ENCODE measurements at places on chromosomes 1 and 21. TPM values are rescaled to one million over a fixed set of nuclear protein-coding genes. Genes with fewer than 3 reads are reported as not detected.

GRCh38 chr1:204152310-204153044 is 633 bp upstream of the ETNK2 start:
- H3K27me3 ChIP-seq = no peaks in the 10 kb centered on the region
- no peaks in the 10 kb centered on the region for H3K4me1 ChIP-seq
- no peak for DNase-seq

DNA sequence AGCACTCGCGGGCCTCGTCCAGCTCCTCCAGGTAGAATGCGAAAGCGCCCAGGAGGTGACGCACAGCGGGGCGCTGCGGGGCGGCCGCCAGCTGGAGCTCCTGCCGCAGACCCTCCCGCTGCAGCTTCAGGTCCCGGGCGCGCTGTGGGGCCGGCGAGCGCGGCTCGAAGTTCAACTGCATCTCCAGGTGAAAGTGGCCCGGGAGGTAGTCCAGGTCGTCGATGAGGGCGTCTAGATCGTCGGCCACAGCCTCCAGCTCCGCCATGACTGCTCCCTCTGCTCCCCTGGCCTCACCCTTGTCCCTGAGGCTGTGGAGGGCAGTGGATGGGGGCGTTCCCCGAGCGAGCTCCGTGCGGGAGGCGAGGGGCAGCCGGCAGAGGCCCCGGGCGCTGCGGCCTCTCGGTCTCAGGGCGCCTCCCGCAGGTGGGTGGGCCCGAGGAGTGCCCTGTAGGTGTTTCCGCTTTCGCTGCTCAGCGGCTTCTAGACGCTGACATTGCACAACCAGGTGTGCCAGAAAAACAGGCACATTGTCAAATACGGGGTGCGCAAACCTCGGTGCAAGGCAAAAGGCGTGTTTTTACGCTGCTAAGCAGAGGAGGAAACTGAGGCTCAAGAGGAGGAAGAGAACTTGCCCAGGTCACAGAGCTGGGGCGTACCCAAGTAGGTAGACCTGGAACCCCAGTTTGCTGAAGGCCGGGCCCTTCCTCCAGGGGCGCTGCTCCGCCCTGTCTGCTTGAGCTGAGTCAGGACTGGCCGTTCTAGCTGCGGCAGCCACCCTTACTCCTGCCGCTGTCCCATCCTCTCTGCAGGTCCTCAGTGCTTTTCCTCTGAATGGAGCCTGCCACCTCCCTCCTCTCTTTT is at the start of gene TTC22:
Gene TTC22, minus strand, starts transcription at position 425 of the 861 bp plus-strand sequence. Its CDS starts 160 bp downstream, at position 265.
- peaks cover 2% of the 10 kb centered on the region for H3K36me3 ChIP-seq
- H3K4me1 ChIP-seq = peaks cover 55% of the 10 kb centered on the region
- H3K27me3 ChIP-seq = no peaks in the 10 kb centered on the region
- H3K4me3 ChIP-seq = peak within 1 kb of the TSS; percentile 90

The CCDC18 gene
- 16.4 TPM for total RNA-seq

DNA sequence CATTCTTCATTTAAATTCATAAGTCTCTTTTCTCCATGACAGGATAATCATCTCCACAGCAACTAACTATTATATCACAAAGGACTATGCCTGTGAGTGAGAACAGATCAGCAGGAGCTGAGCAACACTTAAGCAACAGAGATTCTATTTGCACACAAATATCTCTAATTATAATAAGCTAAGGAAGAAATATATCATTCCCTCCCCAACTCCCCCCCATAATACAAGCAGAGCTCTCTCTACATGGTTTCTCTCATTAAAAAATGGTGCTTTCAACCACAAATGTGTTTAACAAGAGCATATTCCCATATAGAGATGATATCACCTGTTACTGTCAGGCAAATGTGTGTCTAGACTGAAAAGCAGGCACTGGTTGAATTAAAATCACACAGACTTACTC is 34.5 kb upstream of the NIBAN1 start:
- H3K36me3 ChIP-seq = no peaks in the 10 kb centered on the region
- no peaks in the 10 kb centered on the region for H3K27me3 ChIP-seq
- H3K4me1 ChIP-seq = no peaks in the 10 kb centered on the region
- no peak for DNase-seq

GRCh38 chr1:234231061-234231892 is 142.0 kb upstream of the COA6 start:
- H3K27me3 ChIP-seq = peaks cover 26% of the 10 kb centered on the region
- peak overlapping the region; percentile 30 for H3K4me3 ChIP-seq
- peaks cover 13% of the 10 kb centered on the region for H3K4me1 ChIP-seq
- peak; percentile 16 for DNase-seq
- H3K27ac ChIP-seq = no peak overlapping the region

The RCC2 gene
- 132 TPM for total RNA-seq

DNA sequence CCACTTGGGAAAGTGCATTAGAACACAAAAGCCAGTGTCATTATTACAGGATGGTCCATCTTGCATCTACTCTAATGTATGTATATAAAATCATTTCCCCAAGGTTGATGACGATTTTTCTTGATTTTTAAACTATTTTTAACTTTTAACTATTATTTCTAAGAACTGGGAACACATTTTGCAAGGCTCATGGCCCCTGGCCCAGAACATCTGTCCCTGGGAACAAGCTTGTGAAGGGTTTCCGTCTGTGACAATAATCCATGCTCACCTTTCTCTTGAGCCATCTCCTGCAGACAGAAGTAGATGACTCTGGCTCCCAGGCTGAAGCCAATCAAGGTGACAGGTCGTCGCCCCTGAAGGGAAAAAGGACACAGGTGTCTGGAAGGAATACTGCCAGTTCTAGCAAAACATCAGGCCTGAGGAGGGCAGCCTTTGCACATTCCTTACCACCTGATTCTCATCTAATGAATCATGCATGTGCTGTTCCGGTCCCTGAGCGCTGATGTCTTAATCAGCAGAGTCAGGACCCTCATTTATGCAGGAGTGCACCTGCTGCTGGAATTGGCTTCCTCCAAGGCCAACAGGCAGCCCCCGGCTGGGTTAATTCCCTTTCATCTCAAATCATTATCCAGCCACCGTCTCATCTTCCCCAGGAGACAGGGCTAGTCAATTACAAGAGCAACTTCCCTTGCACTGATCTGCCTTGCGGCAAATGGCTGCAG is 62.5 kb downstream of the TMCO4 start:
- H3K36me3 ChIP-seq = peaks cover 36% of the 10 kb centered on the region
- no peak overlapping the region for H3K27ac ChIP-seq
- no peak for DNase-seq
- H3K27me3 ChIP-seq = no peaks in the 10 kb centered on the region
- H3K4me3 ChIP-seq = no peak overlapping the region

DNA sequence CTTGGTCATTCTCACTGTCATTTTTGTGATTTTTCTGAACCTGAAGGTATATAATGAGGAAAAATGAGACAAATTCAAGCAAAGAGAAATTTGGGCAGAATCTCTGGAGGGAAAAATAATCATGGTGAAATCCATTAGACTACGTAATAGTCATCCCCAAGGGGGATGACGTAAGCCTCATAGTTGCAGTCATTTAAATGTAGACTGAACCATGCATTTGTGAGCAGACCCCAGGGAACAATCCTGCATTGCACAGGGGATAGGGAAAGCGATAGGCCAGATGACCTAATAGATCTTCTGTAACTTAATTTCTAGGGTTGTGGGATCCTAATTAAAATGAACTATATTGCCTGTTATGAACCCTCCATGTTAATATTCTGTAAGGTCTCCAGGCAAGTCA is 167.4 kb upstream of the C1orf21 start:
- no peak overlapping the region for H3K27ac ChIP-seq
- no peak for DNase-seq
- no peaks in the 10 kb centered on the region for H3K4me1 ChIP-seq

GRCh38 chr1:22749503-22749902 is 38.9 kb downstream of the EPHB2 start:
- no peak for DNase-seq
- H3K27me3 ChIP-seq = peaks cover 7% of the 10 kb centered on the region
- H3K27ac ChIP-seq = no peak overlapping the region
- no peaks in the 10 kb centered on the region for H3K36me3 ChIP-seq
- H3K4me1 ChIP-seq = peaks cover 9% of the 10 kb centered on the region

The TAS1R1 gene
- total RNA-seq = not detected

DNA sequence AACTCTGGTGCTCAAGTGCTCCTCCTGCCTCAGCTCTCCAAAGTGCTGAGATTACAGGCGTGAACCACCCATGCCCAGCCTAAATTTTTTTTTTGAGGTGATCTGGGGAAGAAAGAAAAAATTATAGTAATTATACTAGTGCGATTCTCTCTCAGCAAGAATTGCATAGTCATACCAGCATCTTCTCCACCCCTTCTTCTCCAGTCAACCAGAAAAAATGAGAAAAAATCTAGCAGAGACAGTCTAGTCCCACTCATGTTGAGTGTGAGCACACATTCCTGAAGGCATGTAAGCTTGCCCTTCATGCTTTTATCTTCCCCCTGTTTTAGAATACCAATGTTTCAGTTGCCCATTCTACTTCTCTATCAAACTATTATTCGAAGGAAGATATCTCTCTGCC is 207.6 kb downstream of the S1PR1 start:
- no peak for DNase-seq
- no peak overlapping the region for H3K4me3 ChIP-seq
- H3K36me3 ChIP-seq = no peaks in the 10 kb centered on the region
- H3K27me3 ChIP-seq = peaks cover 3% of the 10 kb centered on the region
- no peak overlapping the region for H3K27ac ChIP-seq

GRCh38 chr1:39385067-39385988 is 106.1 kb upstream of the BMP8A start:
- H3K4me3 ChIP-seq = no peak overlapping the region
- no peak overlapping the region for H3K27ac ChIP-seq
- H3K4me1 ChIP-seq = peaks cover 2% of the 10 kb centered on the region
- no peaks in the 10 kb centered on the region for H3K27me3 ChIP-seq
- H3K36me3 ChIP-seq = peaks cover 38% of the 10 kb centered on the region

DNA sequence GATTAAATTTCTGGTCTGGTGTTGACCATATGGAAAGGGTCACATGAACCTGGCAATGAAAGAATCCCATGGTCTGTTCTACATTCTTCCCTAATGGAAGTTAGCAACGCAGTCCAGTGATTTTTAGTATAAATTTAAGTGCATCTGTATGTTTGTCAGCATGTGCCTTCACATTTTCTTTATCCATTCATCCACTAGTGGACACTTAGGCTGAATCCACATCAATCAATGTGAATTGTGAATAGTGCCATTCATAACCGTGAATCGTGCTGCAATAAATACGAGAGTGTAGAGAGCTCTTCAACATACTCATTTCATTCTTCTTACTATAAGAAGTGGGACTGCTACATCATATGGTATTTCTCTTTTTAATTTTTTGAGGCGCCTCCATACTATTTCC is 12.7 kb upstream of the IFI16 start:
- no peaks in the 10 kb centered on the region for H3K27me3 ChIP-seq
- peaks cover 23% of the 10 kb centered on the region for H3K36me3 ChIP-seq
- H3K4me3 ChIP-seq = no peak overlapping the region
- H3K27ac ChIP-seq = no peak overlapping the region

DNA sequence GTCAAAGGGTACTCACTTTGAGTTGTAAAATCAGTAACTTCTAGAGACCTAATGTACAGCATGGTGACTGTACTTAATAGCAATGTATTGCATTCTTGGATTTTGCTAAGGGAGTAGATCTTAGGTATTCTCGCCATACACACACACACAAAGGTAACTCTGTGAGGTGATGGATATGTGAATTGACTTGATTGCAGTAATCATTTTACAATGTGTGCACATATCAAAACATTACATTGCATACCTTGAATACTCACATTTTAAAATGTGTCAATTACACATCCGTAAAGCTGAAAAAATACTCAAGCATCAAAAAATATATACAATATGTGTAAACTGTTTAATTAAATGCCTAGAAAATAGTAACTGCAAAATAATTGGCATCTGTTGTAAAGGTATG is 86.0 kb downstream of the SLC35F3 start:
- DNase-seq = no peak
- H3K4me1 ChIP-seq = no peaks in the 10 kb centered on the region
- H3K36me3 ChIP-seq = no peaks in the 10 kb centered on the region

The HSD3B2 gene
- not detected for total RNA-seq

The GPR37L1 gene
- not detected for total RNA-seq

GRCh38 chr21:26443291-26443690 is 129.8 kb downstream of the CYYR1 start:
- no peak overlapping the region for H3K27ac ChIP-seq
- H3K27me3 ChIP-seq = peaks cover 6% of the 10 kb centered on the region
- no peaks in the 10 kb centered on the region for H3K4me1 ChIP-seq
- no peak for DNase-seq

GRCh38 chr1:74422421-74423292 is 89.8 kb downstream of the LRRC53 start:
- H3K4me3 ChIP-seq = no peak overlapping the region
- H3K4me1 ChIP-seq = no peaks in the 10 kb centered on the region
- H3K27me3 ChIP-seq = no peaks in the 10 kb centered on the region
- no peaks in the 10 kb centered on the region for H3K36me3 ChIP-seq
- no peak overlapping the region for H3K27ac ChIP-seq

- H3K36me3 ChIP-seq = no peaks in the 10 kb centered on the region
- H3K27ac ChIP-seq = no peak overlapping the region
- H3K27me3 ChIP-seq = no peaks in the 10 kb centered on the region
- no peak for DNase-seq
Measured at GRCh38 chr1:210677533-210677932, 348.8 kb downstream of the HHAT start.

DNA sequence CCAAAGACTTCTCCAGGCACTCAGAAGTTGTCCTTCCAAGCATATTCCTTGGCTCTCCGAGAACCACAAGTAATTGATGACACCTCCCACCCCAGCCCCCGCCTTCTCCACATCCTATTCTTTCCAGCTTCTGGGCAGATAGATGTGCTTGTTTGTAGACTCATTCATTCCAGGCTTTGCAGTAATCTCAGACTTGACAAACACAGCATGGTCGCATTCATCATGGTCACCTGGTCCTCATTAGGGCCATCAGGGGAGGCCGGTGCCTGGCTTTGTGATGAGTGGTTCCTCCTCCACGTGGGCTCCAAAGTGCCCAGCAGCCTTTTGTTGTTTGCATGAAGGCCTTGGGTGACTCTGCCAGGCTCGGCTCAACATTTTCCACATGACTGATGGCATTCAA is 28.5 kb upstream of the KCNE2 start:
- no peak overlapping the region for H3K4me3 ChIP-seq
- no peaks in the 10 kb centered on the region for H3K36me3 ChIP-seq
- no peaks in the 10 kb centered on the region for H3K27me3 ChIP-seq
- no peak overlapping the region for H3K27ac ChIP-seq
- H3K4me1 ChIP-seq = no peaks in the 10 kb centered on the region

DNA sequence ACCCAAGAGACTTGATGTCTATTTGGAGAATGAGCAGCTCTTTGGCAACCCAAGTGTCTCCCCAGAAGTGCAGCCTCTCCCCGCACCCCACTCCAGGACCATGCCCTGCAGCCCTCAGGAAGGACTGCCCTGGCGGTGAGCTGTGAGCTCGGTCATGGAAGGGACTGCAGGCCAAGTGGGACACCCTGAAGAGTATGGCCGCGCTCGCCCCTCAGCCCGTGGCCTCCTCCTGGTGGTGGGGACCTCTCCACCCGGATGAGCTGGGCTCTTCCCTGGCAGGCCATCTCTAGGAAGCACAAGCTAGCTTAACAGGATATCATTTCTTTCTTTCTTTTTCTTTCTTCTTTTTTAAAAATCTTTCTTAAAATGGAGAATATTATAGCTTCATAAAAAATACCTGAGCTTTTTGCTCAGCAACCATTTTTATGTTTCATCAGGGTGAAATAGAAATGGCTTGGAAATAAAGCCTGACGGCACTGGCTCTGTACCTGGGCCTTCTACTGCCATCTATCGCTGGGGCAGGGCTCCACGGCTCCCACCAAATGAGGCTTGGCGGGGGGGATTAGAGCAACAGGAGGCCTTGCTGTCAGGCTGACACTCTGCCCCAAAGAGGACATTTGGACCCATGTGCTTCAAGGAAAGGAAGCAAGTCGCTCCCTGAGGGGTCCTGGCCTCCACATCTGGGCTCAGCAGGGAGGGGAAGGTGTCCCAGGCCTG is 296.2 kb upstream of the VAMP3 start:
- no peaks in the 10 kb centered on the region for H3K4me1 ChIP-seq
- no peak overlapping the region for H3K4me3 ChIP-seq
- DNase-seq = no peak
- no peak overlapping the region for H3K27ac ChIP-seq
- no peaks in the 10 kb centered on the region for H3K36me3 ChIP-seq
